ENCODE measurements at places on chromosomes 12 and 14.

GRCh38 chr12:67754933-67755697 is 106.6 kb downstream of the DYRK2 start:
- no peak for DNase-seq

- DNase-seq: no peak
These were observed 3.1 kb downstream of the DIP2B start for GRCh38 chr12:50507930-50508329.

GRCh38 chr12:100266585-100266834 is 369 bp downstream of the DEPDC4 start:
- peak; percentile 33 for DNase-seq

- DNase-seq: no peak
These were observed 56.4 kb upstream of the RNU6-8 start for GRCh38 chr14:32259368-32260013.

- DNase-seq: no peak
These were observed 571.4 kb downstream of the NOVA1 start for GRCh38 chr14:26026384-26026783.

All from NCI-H1694 treated with DMSO at 0.1 percent for 48 hours (cell line).